ENCODE measurements at places on chromosomes 13 and 19. TPM values are rescaled to one million over a fixed set of nuclear protein-coding genes. Genes with fewer than 3 reads are reported as not detected.
A peak's percentile ranks its signal among the peaks of the same experiment; 100 is the strongest.

The IZUMO2 gene
- not detected for total RNA-seq

The ATXN8OS gene
- total RNA-seq, result not detected

DNA sequence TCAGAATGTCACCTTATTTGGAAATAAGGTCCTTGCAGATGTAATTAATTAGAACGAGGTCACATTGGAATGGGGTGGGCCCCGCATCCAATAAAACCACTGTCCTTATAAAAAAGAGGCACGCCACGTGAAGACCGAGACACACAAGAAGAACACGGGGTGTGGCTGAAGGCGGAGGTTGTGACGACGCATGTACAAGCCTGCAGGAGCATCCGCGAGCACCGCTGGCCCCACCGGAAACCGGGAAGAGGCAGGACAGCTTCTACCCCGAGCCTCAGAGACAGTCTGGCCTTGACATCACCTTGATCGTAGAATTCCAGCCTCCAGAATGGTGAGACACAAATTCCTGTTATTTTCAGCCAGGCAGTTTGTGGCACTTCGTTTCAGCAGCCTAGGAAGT is 177.9 kb downstream of the COL4A1 start:
- H3K27me3 ChIP-seq, result no peaks in the 10 kb centered on the region
- H3K36me3 ChIP-seq, result no peaks in the 10 kb centered on the region
- H3K4me3 ChIP-seq, result no peak overlapping the region
- H3K4me1 ChIP-seq, result no peaks in the 10 kb centered on the region
- no peak for DNase-seq

The MEDAG gene
- 163 TPM for total RNA-seq

DNA sequence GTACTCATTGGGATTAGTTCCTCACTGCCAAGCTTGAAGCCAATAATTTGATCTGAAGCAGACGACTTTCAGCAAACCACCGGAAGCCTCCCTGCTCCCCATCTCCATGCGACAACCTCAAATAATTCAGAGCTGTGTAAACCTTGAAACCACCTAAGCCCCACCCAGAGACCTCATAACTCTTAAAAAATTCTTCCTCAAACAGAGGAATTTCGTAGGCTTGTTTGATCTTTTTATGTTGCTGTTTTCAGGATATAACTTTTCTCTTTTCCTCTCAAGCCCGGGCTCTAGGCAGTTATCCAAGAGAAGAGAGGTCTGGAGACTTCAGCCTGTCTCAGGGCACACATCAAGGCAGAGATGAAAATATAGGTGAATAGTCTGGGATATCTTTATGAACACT is 311.6 kb downstream of the KCNRG start:
- no peak overlapping the region for H3K27ac ChIP-seq
- H3K27me3 ChIP-seq, result no peaks in the 10 kb centered on the region
- no peaks in the 10 kb centered on the region for H3K4me1 ChIP-seq
- H3K36me3 ChIP-seq, result no peaks in the 10 kb centered on the region

The THSD1 gene
- 2.7 TPM for total RNA-seq

DNA sequence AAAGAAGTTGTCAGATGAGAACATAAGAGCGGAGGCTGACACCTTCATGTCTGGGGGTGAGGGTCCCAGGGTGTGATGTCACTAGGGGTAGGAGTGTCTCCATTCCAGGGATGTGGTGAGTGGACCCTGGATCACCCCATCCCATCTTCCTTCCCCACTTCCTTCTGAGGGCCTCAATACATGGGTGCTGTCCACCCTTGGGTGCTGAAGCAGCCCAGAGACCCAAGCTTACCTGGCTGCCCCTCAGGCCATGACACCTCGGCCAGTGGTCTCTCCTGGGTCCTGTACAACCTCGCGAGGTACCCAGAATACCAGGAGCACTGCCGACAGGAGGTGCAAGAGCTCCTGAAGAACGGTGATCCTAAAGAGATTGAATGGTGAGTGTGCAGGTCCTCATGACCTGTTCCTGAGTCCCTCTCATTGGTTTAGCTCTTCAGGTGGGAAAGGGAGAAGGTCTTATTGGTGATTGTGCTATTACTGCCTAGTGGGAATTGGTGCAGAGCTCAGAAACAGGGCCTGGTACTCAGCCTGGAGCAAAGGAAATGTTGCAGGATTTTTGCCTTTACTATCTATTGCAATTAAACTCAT is 37.7 kb upstream of the CYP4F8 start:
- no peak overlapping the region for H3K27ac ChIP-seq
- DNase-seq, result no peak
- H3K36me3 ChIP-seq, result no peaks in the 10 kb centered on the region

GRCh38 chr13:109012115-109012514 is 382.7 kb downstream of the MYO16 start:
- no peak overlapping the region for H3K4me3 ChIP-seq
- no peaks in the 10 kb centered on the region for H3K4me1 ChIP-seq
- DNase-seq, result no peak
- no peaks in the 10 kb centered on the region for H3K36me3 ChIP-seq
- H3K27ac ChIP-seq, result no peak overlapping the region

- H3K4me3 ChIP-seq, result no peak overlapping the region
- no peak for DNase-seq
- no peak overlapping the region for H3K27ac ChIP-seq
- H3K36me3 ChIP-seq, result no peaks in the 10 kb centered on the region
These were observed 635.4 kb upstream of the ARGLU1 start for GRCh38 chr13:107203146-107203847.

- H3K27me3 ChIP-seq, result no peaks in the 10 kb centered on the region
- H3K4me1 ChIP-seq, result peaks cover 25% of the 10 kb centered on the region
- no peaks in the 10 kb centered on the region for H3K36me3 ChIP-seq
- peak overlapping the region; percentile 86 for H3K4me3 ChIP-seq
- peak overlapping the region; percentile 83 for H3K27ac ChIP-seq
These were observed 536 bp upstream of the AKAP8 start for GRCh38 chr19:15379999-15380647.

GRCh38 chr13:84591444-84591843 is 709.2 kb upstream of the SLITRK1 start:
- H3K27ac ChIP-seq, result no peak overlapping the region
- no peaks in the 10 kb centered on the region for H3K36me3 ChIP-seq
- no peaks in the 10 kb centered on the region for H3K27me3 ChIP-seq
- no peak for DNase-seq

- H3K4me3 ChIP-seq, result no peak overlapping the region
- no peaks in the 10 kb centered on the region for H3K36me3 ChIP-seq
- no peaks in the 10 kb centered on the region for H3K4me1 ChIP-seq
- no peak overlapping the region for H3K27ac ChIP-seq
These were observed 95.1 kb downstream of the TSHZ3 start for GRCh38 chr19:31254180-31254551.

- H3K27ac ChIP-seq, result no peak overlapping the region
- H3K27me3 ChIP-seq, result no peaks in the 10 kb centered on the region
- no peak for DNase-seq
These were observed 8.5 kb downstream of the TMTC4 start for GRCh38 chr13:100666124-100666523.

The CTXN1 gene
- total RNA-seq, result 0.54 TPM

The CEACAM20 gene
- total RNA-seq, result not detected

DNA sequence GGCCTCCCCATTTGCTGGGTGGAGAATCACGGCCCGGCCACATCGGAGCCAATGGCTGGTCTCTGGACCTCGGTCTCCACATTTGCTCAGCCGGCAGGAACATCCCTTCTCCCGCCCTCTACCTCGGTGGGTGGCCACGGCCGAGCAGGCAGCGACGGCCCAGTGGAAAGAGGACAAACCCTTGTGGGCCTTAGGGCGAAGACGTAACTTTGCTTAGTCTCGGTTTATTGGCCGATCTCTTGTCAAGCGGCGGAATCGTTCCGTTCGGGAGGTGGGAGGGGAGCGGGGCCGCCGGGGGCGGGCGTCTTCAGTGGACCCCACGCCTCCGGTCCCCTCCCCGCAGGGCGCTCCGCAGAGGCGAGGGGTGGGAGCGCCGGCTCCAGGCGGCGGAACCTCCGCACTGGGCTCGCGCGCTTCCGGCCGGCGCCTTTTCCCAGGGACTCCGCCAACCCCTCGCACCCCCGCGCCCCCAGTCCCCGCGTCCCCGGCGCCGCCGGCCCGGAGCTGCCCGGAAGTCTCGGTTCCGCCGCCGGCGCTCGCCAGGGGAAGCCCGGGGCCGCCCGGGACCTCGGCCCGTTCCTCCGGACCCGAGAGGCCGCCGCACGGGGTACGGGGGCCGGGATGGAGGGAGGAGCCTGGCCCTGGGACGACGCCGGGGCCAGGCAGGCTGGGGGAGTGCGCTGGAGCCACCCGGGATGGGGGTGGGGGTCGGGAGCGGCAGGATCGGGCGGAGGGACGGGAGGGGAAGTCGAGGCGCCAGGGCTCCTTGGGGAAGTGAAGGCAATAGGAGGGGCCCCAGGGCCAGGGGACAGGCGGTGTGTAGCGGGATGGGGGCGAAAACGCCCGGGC is at the start of gene ZNF580:
Gene ZNF580, plus strand, starts transcription at position 426 of the 849 bp plus-strand sequence. CDS start 1,507 bp downstream, outside the sequence.
- peak within 1 kb of the TSS; percentile 96 for H3K4me3 ChIP-seq
- H3K27me3 ChIP-seq, result no peaks in the 10 kb centered on the region
- no peak for DNase-seq

DNA sequence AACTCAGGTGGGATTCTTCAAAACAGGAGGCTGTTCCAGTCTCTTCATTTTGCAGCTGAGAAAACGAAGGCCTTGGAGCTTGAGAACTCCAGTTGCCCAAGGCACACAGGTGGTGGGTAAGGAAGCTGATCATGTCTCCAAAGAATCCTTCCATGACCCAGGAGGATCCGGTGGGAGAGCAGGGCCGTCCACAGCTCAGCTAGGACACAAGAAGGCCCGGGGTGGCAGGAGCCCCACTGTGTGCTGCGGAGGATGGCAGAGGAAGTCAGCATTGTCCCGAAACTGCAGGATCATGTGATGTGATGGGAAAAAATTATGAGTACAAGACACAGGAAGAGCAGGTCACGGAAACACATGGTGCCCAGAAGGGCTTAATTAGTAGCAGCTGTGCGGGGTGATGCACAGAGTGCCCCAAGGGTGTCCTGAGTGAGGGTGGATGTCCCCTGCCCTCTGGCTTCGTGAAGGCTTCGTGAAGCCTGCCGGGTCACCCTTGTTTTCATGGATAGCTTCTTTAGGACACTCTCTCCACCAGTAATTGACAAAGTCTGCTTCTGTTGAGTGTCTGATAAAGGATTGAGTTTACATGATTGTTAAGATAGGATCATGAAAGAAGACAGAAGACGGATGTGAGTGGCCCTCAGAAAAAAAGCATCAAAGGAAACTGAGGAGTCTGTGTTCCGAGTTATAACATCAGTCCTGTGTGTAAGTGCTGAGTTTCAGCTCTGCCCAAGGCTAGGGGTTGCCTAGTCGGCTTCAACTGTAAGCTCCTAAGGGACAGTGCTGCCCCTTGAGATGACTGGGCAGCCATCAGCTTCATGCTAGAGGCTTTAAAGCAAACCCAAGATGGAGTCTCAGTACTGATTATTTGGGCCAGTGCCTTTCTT is 33.8 kb upstream of the SACS start:
- H3K4me1 ChIP-seq, result peaks cover 20% of the 10 kb centered on the region
- no peak for DNase-seq
- H3K27me3 ChIP-seq, result no peaks in the 10 kb centered on the region
- H3K27ac ChIP-seq, result peak overlapping the region; percentile 57

The MCF2L gene
- 34.9 TPM for total RNA-seq

GRCh38 chr19:41801792-41802211 is 5.4 kb downstream of the CEACAM3 start:
- no peak for DNase-seq
- H3K36me3 ChIP-seq, result no peaks in the 10 kb centered on the region
- H3K4me1 ChIP-seq, result no peaks in the 10 kb centered on the region
- H3K4me3 ChIP-seq, result no peak overlapping the region
- H3K27me3 ChIP-seq, result no peaks in the 10 kb centered on the region

The CEACAM19 gene
- 6.2 TPM for total RNA-seq

- no peaks in the 10 kb centered on the region for H3K27me3 ChIP-seq
- H3K27ac ChIP-seq, result no peak overlapping the region
- no peak overlapping the region for H3K4me3 ChIP-seq
- H3K36me3 ChIP-seq, result no peaks in the 10 kb centered on the region
These were observed 629.9 kb downstream of the DIAPH3 start for GRCh38 chr13:59533561-59534555.

GRCh38 chr13:36344173-36344572 is 2.0 kb downstream of the SPART start:
- H3K36me3 ChIP-seq, result no peaks in the 10 kb centered on the region
- H3K4me3 ChIP-seq, result peak overlapping the region; percentile 78
- no peak for DNase-seq
- H3K27me3 ChIP-seq, result no peaks in the 10 kb centered on the region

DNA sequence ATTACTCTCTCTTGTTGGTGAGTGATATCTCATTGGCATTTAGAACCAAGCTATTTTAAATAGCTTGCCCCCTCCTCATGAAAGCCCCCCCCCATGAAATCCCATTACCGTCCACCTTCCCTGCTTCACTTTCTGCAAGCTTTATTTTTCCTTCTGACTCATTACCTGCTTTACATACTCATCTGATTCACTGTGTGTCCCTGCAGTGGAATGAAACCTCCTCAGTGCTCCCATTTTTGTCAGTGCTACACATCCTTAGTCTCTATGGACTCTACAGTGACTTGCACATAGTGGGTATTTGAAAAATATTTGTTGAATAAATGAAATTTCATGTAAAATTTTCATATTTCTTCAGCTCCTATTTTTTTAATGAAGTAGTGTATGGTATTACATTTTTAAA is 62.3 kb downstream of the DOCK9 start:
- H3K27me3 ChIP-seq, result no peaks in the 10 kb centered on the region
- DNase-seq, result no peak
- no peak overlapping the region for H3K27ac ChIP-seq
- H3K4me3 ChIP-seq, result no peak overlapping the region
- H3K36me3 ChIP-seq, result peaks cover 2% of the 10 kb centered on the region
- H3K4me1 ChIP-seq, result peaks cover 1% of the 10 kb centered on the region

The CDKN2D gene
- 16.2 TPM for total RNA-seq

GRCh38 chr19:31911577-31911976 is 433.8 kb upstream of the ZNF507 start:
- no peak overlapping the region for H3K27ac ChIP-seq
- no peak for DNase-seq
- no peak overlapping the region for H3K4me3 ChIP-seq
- no peaks in the 10 kb centered on the region for H3K4me1 ChIP-seq
- H3K27me3 ChIP-seq, result no peaks in the 10 kb centered on the region
